Kidney glomerular epithelial cell (primary cell): ENCODE measurements at places on chromosomes 13 and 19.
A peak's percentile ranks its signal among the peaks of the same experiment; 100 is the strongest.

GRCh38 chr19:53853707-53854106 lies 14.0 kb upstream of the MYADM start:
- DNase-seq: no peak

- no peak for DNase-seq
Observed at GRCh38 chr19:58182577-58182988, 278 bp upstream of the ZNF274 start.

GRCh38 chr13:43166644-43167457 lies 143.5 kb downstream of the DNAJC15 start:
- no peak for DNase-seq

GRCh38 chr19:37955986-37956385 lies 49.0 kb downstream of the SIPA1L3 start:
- no peak for DNase-seq

- DNase-seq: no peak
Observed at GRCh38 chr13:103156346-103156998, 90.3 kb upstream of the SLC10A2 start.

GRCh38 chr19:39038098-39038497 lies 5.7 kb upstream of the FBXO27 start:
- DNase-seq: peak; percentile 50

GRCh38 chr13:72204291-72204690 lies 337.3 kb upstream of the DACH1 start:
- DNase-seq: no peak

- DNase-seq: no peak
Observed at GRCh38 chr19:51664131-51664530, 17.5 kb upstream of the SIGLEC14 start.

DNA sequence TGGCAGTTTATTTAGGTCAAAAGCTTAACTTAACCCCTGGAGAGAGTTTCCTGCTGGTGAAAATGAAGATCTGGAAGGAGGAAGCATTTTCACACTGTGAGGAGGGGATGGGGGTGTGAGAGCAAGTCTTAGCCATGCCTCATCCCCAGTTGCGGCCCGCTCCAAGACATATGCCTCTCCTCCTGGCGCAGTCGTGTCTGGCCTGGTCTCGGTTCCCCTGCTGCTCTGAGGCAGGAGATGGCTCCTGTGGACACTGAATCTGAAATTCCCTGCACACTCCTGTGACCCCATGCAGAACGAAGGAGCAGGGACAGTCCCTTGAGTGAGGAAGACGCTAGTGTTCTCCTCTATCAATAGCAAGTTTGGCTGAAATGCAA lies 360 bp upstream of the ZNF69 start:
- no peak for DNase-seq

- no peak for DNase-seq
Observed at GRCh38 chr19:10670876-10671804, 17.0 kb downstream of the ILF3 start.

DNA sequence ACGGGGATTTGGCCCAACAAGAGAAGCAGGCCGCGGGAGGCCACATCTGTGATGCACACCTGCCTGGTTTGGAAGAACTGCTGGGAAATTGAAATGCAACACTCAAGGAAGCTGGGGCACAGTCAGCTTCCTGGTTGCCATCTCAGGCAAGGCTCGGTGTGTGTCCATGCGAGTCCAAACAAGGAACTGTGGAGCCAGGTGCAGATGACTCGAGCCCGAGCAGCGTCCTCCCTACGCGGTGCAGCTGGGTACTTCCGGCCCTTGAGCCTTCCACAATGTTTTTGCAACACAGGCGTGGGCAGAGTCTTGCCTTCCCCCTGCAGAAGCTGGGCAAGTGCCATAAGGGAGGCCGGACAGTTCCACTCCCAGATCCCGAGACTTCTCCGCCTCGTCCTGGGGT lies 94.6 kb downstream of the CRYL1 start:
- DNase-seq: no peak

- peak; percentile 13 for DNase-seq
Observed at GRCh38 chr13:46903748-46904147, 6.9 kb upstream of the HTR2A start.

GRCh38 chr13:32746474-32746873 lies 160.2 kb downstream of the PDS5B start:
- DNase-seq: no peak

- DNase-seq: peak; percentile 5
Observed at GRCh38 chr13:102452836-102453235, 51.0 kb upstream of the FGF14 start.

DNA sequence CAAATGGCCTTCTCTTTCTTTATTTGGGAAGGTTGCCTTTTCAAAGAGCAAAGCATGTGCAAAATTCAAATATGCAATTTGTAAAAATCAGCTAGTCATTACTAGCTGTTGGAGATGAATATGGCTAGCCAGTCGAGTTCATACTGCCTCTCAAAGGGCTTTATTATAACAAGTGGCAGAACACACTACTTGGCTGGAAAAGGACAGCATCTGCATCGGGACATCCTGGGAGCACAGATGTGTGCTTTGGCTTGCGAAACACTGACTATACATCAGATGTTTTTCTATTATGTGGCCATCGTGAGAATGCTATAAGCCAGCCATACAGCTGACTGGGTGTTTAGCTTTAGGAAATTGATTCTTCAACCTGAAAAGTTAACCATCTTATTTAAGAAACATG lies 424.2 kb downstream of the KCTD12 start:
- no peak for DNase-seq

DNA sequence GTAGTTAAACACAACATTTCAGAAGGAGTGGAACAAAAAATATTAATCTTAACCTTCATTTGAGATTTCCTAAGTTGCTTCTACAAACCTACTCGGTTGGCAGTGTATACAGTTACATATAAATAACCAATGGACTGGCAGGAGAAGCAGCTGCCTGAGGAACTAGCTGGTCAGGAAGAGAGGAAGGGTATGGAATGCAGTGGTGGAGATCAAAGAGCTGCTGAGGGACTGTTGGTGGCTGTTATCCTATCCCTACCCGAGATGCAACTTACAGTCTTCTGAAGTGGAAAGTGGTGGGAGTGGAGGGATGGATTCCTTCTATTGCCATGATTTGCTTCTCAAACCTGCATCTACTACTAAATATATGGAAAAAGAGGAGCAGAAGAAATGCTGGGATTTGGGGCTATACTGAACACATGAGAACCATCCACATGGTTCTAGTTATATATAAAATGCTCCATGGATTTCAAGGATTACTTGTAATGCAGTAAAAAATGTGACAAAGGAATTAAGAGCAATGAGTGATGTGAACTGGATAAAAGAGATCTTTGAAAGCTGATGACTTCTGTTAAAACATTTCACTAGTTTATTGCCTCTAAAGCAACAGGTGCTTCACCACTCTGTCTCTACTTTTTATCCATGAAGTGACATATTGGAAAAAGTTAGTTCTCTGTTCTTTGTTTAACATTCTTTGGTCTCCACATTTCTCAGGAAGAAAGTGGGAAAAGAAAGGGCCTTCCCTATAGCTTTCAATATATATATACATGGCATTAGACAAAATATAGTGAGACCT lies 29.9 kb downstream of the MICU2 start:
- no peak for DNase-seq

GRCh38 chr13:106352850-106353249 lies 182.6 kb downstream of the EFNB2 start:
- DNase-seq: no peak

DNA sequence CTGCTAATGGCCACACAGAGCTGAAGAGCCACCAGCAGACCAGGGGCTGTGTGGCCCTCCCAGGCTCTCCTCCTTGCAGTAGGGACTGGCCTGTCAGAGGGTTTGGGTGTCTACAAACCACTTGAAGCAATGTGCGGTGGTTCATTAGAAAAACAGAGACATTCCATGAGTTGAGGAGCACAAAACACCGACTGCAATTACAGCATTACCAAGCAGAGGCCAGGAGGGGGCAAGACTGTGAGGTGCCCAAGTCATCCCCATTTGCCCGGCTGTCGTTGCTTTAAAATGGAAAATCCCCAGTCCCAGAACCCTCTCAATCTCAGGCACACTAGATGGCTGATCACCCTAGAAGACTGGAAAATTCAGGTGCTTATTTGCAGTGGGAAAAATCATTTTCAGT lies 15.0 kb downstream of the TMTC4 start:
- no peak for DNase-seq

DNA sequence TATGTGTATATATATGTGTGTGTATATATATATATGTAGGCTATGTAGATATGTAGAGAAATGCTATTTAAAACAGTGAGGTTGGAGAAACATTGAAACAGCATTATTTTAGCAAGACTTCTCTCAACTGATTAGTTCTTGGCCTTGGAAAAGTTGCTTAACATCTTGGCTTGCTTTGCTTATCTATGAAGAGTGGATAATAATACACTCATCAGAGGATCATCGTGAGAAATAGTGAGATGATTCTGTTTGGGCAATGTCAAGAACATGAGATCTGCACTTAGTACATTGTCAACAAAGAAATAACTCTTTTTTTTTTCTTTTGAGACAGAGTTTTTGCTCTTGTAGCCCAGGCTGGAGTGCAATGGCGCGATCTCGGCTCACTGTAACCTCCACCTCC lies 128.3 kb downstream of the KLF5 start:
- DNase-seq: no peak

GRCh38 chr13:114063545-114064449 lies 68.6 kb downstream of the RASA3 start:
- no peak for DNase-seq

DNA sequence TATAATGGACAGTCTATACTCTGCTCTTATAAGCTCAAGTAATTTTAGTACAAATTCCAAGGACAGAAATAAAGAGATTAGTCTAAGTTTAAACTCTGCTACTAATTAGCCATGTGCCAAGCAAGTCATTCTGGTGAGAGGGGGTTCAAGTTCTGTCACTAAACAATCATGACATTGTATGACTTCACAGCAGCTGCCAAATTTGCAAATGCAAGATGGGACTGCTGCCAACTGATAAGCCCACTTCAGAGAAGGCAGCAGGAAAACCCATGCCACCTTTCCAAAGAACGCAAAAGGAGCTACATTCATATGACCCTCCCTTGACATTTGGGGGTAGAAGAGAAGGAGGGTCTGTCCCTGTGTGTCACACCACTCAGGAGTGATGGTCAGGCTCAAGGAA lies 60.7 kb upstream of the RFXAP start:
- DNase-seq: no peak

- DNase-seq: no peak
Observed at GRCh38 chr19:4596033-4596904, 36.8 kb upstream of the SEMA6B start.

DNA sequence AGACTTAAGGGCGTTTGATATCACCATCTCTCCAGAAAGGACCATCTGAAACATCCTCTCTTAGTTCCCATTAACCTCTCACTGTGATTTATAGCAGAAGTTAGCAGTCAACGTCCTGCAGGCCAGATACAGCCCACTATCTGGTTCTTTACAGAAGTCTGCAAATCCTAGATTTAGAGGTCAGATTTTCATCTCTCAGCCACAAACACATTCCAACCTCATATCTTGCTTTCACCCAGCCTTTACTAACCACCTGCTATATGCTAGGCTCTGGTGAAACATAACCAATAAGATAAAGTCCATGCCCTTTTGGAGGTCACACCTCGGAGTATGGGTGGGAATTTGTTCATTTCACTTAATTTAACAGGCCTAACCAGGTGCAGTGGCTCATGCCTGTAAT lies 76.8 kb upstream of the CACNA1A start:
- no peak for DNase-seq

DNA sequence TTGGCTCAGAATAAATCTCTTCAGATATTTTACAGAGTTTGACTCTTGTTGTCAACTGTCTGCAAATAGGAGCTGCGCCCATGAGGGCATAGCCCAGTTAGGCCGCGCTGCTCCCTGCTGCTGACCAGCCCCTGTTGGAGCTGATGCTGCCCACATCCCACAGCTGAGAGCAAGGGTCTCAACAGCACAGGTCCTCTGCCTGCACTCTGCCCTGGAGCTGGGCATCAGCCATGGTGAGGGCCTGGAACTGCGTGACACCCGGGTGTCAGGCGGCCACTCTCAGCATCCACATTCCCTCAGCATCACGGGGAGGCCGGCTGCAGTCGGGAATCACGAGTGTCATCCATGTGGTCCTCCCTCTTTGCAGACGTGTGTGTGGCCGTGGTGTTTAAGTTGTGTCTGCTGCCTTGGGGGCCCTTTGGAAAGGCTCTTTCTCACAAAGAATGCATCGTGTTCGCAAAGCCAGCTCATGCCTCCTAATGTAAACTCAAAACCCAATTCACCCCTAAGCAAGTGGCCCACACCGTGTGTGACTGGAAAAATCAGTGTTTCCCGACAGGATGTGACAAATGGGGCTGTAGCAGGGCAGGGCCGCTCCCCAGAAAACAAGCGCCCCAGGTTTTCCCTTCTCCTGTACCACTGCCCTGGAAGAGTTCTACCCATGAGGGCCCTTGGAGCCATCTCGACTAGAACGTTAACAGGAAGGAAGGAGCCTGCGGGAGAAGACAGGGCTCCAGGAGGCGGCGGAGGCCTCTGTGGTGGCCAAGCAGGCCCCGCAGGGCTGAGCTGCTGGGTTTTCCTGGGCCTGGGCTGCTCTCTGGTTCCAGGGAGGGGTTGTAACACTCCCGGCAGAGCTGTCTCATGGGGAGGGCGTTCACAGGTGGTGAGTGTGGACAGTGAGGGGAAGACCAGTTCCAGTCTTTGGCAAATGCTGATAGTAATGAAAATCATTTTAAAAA lies 20.3 kb downstream of the ATP11A start:
- no peak for DNase-seq

- peak; percentile 17 for DNase-seq
Observed at GRCh38 chr13:44364345-44365000, 9.2 kb upstream of the SERP2 start.

GRCh38 chr13:100314132-100314910 lies 225.4 kb downstream of the PCCA start:
- DNase-seq: no peak

- DNase-seq: no peak
Observed at GRCh38 chr19:35427187-35427586, 20.9 kb upstream of the FFAR2 start.

DNA sequence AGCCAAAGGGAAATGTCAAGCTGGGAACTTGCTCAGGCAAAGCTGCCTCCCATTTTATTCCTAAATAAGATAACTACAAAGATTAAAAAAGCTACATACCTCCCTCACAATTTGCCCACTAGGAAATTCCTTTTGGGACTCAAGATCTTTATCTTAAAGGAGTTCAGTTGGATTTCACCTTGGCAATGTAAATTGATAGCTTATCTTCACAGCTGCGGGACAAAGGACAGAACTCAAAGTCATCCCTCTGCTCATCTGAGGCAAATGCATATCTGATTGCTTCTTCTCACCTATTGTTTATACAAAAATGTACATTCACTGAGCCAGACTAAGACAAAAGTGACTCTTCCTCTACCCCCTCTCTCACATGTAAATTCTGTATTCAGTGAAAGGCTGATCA lies 47.8 kb downstream of the FGF14 start:
- DNase-seq: no peak
